Activated T-cell treated with anti-CD3 and anti-CD28 coated beads for 24 hours (primary cell): ENCODE measurements at places on chromosomes 5 and 9.

DNA sequence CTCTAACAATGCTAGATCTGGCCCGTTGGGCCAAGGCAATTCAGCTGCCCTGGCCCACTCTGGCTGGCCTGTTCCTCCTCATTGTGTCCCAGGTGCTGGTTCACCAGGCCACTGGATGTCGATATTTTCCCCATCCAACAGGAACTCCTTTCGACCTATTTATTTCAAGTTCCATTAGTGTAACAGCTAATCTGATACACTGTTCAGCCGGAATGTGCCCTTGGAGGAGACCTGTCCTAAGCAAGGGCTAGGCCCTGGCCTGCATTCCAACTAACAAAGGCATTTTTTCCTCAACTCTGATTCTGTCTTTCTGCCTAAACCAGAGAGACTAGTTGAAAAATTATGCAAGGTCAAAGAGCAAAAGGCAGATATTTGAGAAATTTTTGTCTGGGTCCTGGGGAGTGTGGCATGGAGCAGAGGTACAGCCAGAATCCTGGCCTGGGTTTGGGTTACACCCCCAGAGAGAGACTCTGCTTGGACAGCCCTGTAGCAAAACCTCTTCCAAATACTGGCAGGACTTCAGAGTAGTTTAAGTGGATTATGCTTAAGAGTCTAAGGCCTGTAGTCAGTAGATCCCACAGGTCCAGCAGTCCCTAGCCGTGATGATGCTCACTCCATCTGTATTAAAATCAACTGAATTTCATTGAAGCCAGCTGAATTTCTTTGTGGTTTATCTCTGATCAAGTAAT lies 36.1 kb downstream of the MARCHF11 start:
- no peak for DNase-seq

DNA sequence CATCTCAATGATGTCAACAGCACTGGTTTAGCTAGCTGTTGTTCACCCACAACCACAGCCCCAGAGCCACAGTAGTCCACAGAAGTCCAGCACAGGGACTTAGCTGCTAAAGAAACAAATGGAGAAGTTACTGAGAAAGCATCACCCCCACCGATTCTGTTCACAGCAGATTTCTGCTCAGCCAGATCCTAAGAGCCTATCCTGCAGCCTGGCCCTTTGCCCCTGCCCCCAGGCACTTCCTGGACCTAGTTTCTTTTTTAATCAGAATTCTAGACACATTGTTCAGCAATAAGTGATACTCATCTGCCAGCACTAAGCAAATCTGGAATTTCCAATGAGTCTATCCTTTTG lies 7.4 kb downstream of the B4GALT1 start:
- DNase-seq = no peak

GRCh38 chr5:109163336-109163735 lies 246.4 kb downstream of the PJA2 start:
- no peak for DNase-seq

DNA sequence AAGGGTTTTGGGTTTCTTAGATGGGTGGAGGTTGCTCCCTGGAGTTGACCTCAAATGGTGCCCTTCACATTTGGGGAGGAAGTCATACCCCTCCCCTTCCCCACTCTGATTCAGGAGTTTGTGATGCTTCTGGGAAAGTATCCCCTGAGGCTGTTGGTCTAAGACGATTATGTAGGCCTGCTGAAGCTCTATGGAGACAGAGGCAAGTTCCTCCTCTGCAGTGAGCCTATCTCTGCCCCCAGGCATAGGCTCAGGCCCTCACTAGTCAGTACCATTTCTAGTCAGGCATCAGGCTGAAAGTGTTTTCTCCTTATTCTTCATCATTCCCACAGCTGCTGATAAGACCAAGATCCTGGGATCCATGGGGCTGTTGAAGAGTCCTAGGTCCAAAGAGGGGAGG lies 271.6 kb upstream of the NUDT12 start:
- DNase-seq = no peak

DNA sequence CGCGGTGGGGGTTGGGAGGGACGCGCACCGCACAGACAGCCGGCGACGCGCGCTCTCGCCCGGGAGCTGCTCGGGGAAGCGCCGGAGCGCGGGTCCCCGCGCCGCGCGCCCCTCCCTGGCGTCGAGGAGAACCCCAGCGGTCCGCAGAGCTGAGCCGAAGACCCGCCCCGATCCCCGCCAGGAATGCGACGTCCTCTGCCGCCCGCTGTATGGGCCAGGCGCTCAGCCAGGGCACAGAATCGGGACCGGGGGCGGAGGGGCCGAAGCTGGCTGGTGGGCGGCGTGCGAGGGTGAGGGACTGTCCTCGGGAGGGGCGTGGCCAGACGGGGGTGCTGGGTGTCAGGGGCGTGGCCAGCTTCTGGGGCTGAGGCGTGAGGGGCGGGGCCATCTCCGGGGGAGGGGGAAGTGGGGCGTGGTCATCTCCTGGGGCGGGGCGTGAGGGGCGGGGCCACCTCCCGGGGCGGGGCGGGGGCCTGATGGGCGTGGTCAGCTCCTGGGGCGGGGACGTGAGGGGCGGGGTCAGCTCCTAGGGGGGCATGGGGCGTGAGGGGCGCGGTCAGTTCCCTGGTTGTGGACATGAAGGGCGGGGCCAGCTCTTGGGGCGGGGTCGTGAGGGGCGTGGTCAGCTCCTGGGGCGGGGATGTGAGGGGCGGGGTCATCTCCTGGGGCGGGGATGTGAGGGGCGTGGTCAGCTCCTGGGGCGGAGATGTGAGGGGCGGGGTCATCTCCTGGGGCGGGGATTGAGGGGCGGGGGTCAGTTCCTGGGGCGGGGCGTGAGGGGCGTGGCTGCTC lies 965 bp downstream of the PTGDS start:
- peak; percentile 54 for DNase-seq

- no peak for DNase-seq
These were observed 5.8 kb upstream of the NUP214 start for GRCh38 chr9:131119600-131119999.

DNA sequence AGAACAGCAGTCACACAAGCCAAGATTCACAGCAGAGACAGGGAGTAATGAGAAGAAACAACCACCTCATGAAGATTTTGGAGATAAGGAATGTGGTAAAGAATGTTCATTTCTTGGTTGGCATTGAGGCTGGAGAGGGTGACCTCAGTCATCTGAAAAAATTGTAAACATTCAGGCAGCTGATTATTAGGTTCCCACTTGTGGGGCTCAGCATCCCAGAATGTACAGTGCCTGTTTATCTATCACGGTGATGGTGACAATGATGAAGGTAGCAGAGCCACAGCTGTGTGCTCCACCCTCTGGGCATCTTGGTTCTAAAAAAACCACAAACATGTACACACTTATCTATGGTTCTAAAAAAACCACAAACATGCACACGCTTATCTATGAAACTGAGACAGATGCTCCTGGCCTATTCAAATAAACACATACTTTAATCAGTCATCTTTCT lies 143.9 kb upstream of the MOCS2 start:
- DNase-seq = no peak
